ENCODE measurements at places on chromosomes 4 and X.
A peak's percentile ranks its signal among the peaks of the same experiment; 100 is the strongest.

- no peak for DNase-seq
These were observed 32.6 kb downstream of the STAG2 start for GRCh38 chrX:123993904-123994635.

DNA sequence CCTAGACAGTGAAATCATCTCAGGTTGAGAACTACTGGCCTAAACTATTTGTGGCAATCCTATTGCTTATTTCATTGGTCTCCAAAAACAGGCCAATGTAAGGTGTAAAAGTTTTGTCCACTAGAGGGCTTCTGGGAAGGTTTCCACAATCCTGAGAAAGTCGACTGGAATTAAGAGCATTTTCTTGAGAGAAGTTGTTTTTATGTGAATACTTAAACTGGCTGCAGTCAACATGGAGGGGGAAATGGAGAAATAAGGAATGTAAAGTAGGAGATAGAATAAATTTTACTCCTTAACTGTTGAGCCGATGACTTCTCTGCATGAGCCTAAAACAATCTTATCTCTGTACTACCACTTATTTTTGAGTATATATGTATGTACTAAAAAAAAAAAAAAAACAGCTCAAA lies 11.0 kb upstream of the EIF4E start:
- DNase-seq: peak; percentile 86

GRCh38 chr4:140154572-140154891 lies 548 bp upstream of the MAML3 start:
- DNase-seq: no peak

- no peak for DNase-seq
These were observed 108.5 kb upstream of the GLRA2 start for GRCh38 chrX:14420841-14421240.

GRCh38 chr4:153137159-153137558 lies 67.1 kb upstream of the TRIM2 start:
- peak; percentile 89 for DNase-seq

Data from fibroblast of pulmonary artery (primary cell).